ENCODE measurements at places on chromosomes 4 and X.

- no peak for DNase-seq
Observed at GRCh38 chr4:184734758-184735157, 862 bp upstream of the CENPU start.

DNA sequence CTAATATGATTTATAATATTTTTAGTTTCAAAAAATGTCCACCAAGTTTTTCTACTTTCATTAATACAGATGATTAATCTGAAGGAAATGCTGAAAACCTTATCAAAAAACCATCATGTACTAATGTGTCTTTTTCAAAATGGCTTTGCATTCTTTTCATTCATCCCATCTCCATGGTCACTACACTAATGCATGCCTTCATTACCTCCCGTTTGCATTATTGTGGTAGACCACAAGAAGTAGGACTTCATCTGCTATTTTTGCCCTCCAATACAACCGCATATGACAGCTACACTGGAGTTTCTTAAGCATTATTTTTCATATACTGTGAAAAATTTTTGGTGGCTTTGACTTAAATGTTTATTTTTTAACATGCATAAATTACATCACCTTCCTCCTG is 37.9 kb upstream of the FSTL5 start:
- DNase-seq = no peak

- DNase-seq = peak; percentile 4
Observed at GRCh38 chr4:174523025-174523693, 871 bp upstream of the HPGD start.

GRCh38 chrX:2231570-2232192 is 269.1 kb downstream of the DHRSX start:
- no peak for DNase-seq

- DNase-seq = no peak
Observed at GRCh38 chrX:43581167-43581566, 74.9 kb upstream of the MAOA start.

GRCh38 chr4:86521373-86521969 is 72.6 kb upstream of the PTPN13 start:
- DNase-seq = no peak

DNA sequence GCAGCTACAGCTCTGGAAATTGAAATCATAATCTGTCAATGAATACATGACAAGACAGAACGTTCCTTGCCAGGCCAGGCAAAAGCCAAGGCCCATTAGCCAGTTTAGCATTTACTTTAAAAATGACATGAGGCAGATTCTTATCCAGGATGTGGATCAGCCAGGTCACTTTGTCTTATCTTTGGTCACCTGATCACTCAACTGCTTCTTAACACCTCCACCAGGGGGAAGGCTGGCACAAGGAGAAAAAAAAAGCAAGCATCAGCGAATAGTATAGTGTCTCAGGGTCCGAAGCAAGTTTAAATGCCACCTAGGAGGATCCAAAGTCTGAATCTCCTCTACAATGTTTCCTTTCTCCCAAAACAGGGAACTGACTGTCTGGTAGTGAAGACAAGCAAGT is 18.8 kb downstream of the ATP1B4 start:
- DNase-seq = peak; percentile 14

GRCh38 chrX:12946838-12947544 is 27.9 kb upstream of the TMSB4X start:
- peak; percentile 75 for DNase-seq

GRCh38 chr4:76388160-76388908 is 32.6 kb downstream of the CCDC158 start:
- no peak for DNase-seq

GRCh38 chr4:119489305-119489704 is 139.3 kb downstream of the PDE5A start:
- no peak for DNase-seq

DNA sequence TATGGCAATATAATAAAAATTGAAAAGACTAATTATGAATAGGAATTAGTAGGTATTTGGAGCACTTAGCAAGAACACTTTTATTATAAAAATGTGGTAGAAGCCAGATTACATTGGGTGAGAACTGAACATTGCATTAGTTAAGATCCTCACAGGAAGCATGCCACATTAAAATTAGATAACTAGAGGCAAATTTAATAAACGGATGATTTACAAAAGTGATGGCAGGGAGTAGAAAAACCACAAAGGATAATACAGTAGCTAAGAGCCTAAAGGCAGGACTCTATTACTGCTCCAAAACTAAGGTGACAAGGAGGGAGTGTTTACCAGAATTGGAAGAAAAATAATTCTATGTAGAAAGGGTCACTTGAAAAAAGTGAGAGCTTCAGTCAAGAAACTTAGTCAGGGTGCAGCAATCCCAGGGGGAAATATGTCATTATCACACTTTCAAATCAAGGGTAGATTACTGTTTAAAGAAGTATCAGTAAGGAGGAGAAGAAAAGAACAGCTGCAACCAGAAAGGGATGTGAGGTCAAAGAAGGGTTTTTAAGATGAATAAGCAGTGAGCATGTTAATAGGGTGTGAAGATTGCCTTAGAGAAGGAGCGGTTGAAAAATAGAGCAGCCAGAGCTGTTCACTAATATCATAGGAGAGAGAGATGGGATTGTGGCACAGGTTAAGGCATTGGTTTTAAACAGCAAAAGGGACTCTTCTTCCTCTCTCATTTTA is 84.6 kb downstream of the NDST4 start:
- DNase-seq = no peak
